Dermis microvascular lymphatic vessel endothelial cell (primary cell): ENCODE measurements at places on chromosomes 16 and 17.

DNA sequence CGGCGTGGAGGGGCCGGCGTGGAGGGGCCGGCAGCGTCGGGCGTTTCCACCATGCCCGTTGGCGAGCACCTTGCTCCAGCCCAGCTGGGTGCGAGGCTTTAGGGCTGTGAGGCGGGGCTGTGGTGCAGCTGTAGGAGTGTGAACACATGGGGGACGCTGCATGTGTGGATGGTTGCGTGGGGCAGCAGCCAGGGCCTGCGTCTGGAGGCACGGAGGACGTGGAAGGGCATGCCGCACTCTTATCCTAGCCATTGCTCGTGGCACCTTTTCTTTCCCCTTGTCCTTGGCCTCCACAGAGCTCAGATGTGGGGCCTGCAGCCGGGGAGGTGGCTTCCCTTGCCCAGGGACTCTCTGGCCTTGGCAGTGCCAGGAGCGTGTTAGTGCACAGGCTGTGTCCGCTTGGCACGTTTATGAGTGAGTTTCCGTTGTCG, 47.8 kb downstream of the PDPK1 start:
- no peak for DNase-seq

DNA sequence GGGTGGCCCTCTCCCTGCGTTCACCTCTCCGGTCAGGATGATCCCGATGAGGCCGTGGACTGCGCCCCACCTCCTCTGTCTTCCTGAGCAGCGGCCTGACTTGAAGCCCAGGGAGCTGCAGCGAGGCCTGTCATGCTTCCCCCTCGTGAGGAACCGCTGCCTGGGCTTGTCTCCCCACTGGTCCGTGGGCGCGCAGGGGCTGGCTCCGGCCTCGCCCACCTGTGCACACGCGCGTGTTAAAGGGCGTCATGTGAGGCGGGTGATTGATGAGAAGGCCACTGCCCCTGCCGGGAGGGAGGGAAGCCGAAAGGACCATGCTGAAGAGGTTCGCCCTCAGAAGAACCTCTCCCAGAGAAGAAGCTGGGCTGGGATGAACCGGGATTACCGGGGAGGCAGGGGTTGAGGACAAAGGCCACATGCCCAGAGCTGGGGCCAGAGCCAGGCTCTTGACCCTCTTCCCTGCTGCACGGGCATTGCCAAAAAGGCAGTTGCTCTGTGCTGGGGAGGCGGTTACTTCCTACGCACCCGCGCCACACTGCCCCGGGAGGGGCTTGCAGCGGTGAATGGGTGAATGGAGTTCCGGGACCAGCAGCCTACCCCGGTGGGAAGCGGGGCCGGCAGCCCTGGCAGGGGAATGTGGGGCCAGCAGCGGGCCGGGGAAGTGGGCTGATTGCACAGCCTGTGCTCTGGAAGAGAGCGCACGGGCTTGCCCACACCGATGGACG, 85.9 kb upstream of the GSE1 start:
- DNase-seq: no peak

- no peak for DNase-seq
Observed at GRCh38 chr17:48102798-48103715, 1.8 kb upstream of the CBX1 start.

- DNase-seq: no peak
Observed at GRCh38 chr17:20242271-20242670, 225.1 kb downstream of the LGALS9B start.

GRCh38 chr16:17233318-17234002, 237.3 kb downstream of the XYLT1 start:
- no peak for DNase-seq

- peak; percentile 72 for DNase-seq
Observed at GRCh38 chr17:48261297-48261880, 153.8 kb downstream of the SNX11 start.

- no peak for DNase-seq
Observed at GRCh38 chr17:37137906-37138514, 189.3 kb downstream of the AATF start.

GRCh38 chr17:29390851-29391631, 878 bp downstream of the TAOK1 start:
- peak; percentile 43 for DNase-seq

GRCh38 chr17:44548376-44549230, 8.7 kb upstream of the FZD2 start:
- no peak for DNase-seq

DNA sequence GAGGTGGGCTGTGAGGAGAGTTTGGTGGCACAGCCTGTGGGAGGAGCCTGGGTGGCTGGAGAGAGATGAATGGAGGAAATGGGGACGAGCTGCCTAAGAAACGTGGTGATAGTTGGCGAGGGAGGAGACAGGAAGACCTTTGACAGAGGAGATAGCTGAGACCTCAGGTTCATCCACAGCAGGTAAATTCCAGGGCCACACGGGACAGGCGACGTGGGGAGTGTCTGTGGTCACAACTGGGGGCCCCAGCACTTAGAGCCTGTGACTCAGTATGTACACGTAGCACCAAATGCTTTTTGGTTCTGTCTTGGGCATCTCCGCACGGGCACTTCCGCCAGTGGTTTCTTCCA, 7.7 kb downstream of the MINK1 start:
- no peak for DNase-seq

- DNase-seq: peak; percentile 72
Observed at GRCh38 chr16:85144026-85144915, 32.0 kb upstream of the CIBAR2 start.

DNA sequence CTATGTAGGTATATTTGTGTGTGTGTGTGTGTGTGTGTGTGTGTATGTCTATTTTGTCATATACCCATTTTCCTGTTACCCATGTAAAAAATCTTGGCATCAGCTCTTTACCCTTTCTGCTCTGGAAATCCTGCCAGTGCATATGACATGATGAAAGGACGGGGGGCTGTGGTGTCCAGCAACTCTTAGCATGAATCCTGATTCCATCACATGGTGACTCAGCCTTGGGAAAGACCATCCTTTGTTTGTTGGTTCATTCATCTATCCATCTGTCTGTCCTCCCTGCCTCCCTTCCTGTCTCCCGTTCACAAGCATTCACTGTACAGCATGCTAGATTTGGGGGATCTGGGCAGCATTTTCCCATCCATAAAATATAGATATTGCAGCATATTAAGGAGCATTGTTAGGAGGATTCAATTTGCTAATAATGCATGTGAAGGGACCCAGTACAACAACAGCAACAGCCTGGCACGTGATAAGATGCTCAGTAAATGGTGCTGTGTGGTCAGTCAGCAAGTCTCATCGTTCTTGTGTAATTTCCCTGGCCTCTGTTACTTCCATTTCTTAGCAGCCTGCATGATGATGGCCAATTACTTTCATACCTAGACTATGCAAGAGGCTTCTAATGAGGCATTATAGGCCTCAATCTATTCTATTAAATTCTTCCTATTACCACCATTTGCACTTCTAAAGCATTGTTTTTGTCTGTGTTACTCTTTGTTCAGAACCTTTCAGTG, 191.0 kb downstream of the PRKCA start:
- peak; percentile 82 for DNase-seq

DNA sequence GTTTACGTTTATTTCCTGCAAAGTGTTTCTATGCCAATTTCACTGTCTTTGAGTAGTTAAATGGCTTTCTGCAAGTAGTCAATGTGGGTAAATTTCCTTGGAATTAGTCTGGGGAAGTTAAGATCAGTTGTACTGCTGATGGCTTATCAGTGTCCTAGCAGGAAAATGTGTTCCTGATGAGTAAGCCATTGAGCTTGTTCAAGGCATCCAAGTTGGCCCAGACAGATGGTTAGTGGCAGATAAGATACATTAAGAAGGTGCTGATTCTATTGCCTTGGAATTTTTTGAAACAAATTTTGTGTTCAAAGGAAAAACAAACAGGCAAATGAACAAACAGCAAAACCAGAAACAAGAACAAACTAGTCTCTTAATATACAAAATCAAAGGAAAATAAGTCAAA, 258.4 kb downstream of the MAP2K6 start:
- no peak for DNase-seq

DNA sequence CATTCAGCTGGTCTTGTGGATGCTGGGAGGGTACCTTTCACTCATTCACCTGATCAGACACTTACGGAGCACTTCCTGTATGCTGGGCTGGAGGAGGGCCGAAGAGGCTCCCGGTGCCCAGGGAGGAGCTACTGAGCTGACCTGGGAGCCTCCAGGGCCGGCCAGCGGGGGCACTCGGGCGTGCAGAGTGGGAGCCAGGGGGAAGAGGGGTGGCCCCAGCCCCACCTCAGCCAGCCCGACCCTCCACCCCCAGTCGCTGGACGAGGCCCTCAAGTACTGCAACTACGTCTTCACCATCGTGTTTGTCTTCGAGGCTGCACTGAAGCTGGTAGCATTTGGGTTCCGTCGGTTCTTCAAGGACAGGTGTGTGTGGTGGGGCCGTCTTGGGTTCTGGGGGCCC, 10.3 kb downstream of the TPSG1 start:
- DNase-seq: no peak

- no peak for DNase-seq
Observed at GRCh38 chr16:68346892-68347480, 36.2 kb downstream of the PRMT7 start.

- no peak for DNase-seq
Observed at GRCh38 chr16:83351846-83352245, 455.9 kb upstream of the HSBP1 start.

DNA sequence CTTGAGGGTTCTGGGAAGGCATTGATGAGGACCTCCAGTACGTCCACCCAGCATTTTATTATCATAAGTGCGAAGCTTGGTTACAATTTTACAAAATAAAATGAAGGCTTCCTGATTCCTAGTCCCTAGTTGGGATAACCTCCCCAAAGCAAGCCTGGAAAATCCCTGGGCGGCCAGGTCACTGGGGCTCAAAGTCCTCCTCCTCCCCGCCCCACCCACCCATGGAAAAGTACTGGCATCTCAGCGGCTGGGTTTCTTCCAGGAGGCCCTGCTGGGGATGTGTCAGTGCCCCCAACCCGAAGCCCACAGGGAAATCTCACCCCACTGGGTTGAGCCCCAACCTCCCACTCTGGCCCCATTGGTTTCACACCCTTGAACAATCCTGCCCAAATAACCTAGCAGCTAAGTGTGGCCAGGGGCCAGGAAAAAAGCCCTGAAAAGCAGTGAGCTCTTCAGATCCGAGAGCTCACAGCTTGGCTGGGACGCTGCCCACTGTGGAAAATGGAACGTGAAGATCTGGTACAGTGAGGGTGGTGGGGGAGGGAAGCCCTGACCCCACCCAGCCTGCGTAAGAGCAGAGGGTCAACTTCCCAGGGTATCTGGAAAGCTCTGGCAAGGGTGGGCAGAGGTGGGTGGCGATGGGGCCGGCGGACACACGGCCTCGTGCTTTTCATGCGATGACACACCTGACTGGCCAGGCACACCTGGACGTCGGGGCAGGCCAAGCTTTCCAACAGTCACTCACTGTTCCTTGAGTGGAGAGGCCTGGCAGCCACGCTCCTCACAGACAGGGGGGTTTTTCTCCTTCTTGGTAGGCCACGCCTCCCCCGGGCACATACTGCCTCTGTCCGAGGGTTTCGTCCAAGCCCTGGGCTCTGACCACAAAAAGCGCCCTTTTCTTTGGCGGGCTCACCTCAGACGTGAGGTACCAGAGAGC, 324.5 kb downstream of the SOX9 start:
- DNase-seq: no peak

GRCh38 chr16:48450367-48450766, 65.2 kb upstream of the SIAH1 start:
- no peak for DNase-seq

GRCh38 chr17:6474906-6475305, 30.7 kb downstream of the PIMREG start:
- no peak for DNase-seq

DNA sequence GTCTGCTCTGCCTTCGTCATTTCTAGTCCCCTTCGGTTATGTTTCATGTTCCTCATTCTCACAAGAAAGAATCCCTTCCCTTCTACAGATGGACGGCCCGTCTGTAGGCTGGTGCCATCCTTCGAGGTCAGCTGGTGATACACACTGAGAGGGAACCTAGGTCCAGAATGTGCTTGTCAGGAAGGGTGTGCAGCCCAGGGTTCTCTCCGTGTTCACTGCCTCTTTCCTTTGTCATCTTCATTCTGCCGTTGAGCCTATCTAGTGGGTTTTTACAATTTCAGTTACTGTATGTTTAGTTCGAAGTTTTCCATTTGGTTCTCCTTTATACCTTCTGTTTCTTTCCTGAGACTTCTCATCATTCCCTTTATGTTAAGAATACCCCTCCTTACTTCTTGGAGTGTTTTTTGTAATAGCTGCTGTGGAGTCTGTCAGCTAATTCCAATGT, 18.9 kb downstream of the KIAA0513 start:
- DNase-seq: no peak

DNA sequence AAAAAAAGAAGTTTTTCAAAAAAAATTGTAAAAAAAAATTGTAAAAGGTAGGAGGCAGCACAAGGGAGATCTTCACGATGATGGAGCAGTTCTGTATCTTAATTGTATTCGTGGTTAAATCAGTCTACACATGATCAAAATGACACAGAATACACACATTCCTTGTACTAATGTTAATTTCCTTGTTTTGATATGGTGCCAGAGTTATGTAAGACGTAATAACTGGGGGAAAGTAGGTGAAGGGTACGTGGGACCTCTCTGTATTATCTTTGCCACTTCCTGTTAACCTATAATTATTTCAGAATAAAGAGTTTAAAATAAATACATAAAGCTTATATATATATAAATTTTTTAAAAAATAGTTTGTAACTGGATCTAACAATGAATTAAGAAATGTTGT, 36.8 kb downstream of the HELZ start:
- peak; percentile 14 for DNase-seq

DNA sequence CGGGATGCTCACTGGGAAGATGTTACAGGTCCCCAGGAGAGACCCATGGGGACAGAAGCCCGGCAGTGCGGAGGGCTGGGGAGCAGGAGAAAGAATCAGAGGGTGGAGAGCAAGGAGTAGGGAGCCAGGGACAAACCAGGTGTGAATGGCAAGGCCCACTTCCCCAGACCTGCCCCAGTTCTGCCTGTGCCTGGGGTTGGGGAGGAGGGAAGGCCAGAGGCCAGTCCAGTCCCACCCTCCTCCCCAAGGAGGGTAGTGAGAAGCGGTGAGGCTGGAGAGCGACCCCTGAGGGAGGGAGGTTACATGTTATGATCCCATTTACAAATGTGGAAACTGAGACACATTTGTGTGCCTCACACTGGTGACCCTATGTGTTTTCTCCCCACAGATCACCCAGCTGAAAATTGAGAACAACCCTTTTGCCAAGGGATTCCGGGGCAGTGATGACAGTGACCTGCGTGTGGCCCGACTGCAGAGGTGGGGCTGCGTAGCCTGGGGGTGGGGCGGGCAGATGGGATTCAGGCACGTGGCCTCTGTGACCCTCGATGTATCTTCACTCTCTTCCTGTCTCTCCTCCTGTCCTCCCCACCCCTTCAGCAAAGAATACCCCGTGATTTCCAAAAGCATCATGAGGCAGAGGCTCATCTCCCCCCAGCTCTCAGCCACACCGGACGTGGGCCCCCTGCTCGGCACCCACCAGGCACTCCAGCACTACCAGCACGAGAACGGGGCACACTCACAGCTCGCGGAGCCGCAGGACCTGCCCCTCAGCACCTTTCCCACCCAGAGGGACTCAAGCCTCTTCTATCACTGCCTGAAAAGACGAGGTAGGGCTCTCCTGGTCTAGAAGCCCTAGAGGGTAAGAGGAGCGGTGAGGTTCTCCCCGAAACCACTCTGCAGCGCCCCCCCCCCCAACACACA, 27.5 kb downstream of the TBX4 start:
- DNase-seq: no peak

- peak; percentile 28 for DNase-seq
Observed at GRCh38 chr17:751269-752001, 629 bp downstream of the GEMIN4 start.

- no peak for DNase-seq
Observed at GRCh38 chr16:80327740-80328139, 213.1 kb upstream of the DYNLRB2 start.
